Kidney epithelial cell (primary cell): ENCODE measurements at places on chromosomes 3 and 15. TPM values are rescaled to one million over a fixed set of nuclear protein-coding genes. Genes with fewer than 3 reads are reported as not detected.

Gene HIGD2B
- not detected in 2 replicates for total RNA-seq

Gene ZNF385D
- total RNA-seq, result not detected in 2 replicates

Gene CAMK2N2
- 0.67 and 1.2 TPM in 2 replicates for total RNA-seq

DNA sequence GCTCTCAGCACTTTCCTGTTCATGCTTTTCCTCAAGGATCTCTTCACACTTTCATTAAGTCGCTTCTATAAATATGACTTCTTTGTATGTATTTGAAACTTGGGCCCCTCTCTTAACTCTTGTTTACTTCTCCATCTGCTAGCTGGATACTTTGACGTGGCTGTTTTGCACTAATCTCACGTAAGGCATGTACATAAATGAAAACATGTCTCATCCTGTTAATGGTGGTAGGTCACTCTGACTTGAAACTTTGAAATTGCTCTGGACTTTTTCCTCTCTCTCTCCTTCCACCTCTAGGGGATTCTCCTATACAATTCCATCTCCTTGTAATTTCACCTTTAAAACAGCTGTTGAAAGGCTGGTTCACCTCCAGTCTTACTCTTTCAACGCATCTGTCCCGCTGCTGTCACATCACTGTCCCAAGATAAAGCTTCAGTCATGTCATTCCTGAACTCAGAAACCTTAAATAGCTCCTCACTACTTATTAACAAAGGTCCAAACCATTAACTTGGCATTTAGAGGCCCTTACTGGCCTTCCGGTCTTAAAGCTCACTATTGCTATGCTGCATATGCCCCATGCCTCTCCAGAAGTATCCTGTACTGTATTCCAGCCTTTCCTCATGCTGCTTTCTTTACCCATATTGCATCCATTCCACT lies 1.2 kb downstream of the BLOC1S6 start:
- DNase-seq, result no peak

GRCh38 chr3:66010739-66011655 lies 27.7 kb downstream of the MAGI1 start:
- DNase-seq, result no peak

DNA sequence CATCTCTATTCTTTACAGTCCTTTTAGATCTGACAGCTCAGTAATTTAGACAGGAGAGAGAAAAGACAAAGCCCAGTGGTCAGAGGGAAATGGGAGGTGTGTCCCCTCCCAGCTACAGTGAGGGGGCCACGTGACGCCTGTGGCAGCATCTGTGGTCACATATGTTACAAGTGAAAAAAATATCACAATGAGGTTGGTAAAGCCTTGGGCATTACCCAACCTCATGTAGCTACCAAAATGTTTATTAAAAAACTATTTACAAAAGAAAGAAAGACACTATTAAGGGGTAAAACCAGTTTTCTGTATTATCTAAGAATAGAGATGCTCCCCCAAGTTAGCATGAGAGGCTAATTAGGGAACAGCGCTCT lies 42.9 kb upstream of the PLCL2 start:
- DNase-seq, result no peak

GRCh38 chr3:192888190-192888589 lies 29.5 kb downstream of the MB21D2 start:
- DNase-seq, result no peak

DNA sequence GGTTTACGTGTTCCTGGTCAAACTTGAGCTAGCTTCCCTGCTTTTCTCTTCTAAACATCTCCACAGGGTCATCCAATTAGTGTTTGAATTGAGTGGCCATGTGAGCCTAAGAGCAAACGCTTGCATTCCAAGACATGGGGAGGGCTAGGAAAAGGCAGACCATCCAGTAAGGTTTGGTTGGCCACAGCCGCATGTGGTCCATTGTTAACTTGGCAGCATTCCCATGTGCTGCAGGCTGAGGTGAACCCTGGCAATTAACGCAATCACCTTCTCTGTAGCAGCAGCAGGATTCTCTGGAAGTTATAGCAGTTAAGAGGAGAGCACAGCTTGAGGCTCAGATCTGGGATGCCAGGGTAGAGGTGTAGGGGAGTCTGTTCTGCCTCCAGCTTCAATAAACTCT lies 502.2 kb upstream of the LMCD1 start:
- DNase-seq, result no peak
